ELF-1 (cell line): ENCODE measurements at places on chromosomes 16 and 17.
A peak's percentile ranks its signal among the peaks of the same experiment; 100 is the strongest.

GRCh38 chr16:13130586-13130985 lies 229.2 kb downstream of the SHISA9 start:
- no peak for DNase-seq

DNA sequence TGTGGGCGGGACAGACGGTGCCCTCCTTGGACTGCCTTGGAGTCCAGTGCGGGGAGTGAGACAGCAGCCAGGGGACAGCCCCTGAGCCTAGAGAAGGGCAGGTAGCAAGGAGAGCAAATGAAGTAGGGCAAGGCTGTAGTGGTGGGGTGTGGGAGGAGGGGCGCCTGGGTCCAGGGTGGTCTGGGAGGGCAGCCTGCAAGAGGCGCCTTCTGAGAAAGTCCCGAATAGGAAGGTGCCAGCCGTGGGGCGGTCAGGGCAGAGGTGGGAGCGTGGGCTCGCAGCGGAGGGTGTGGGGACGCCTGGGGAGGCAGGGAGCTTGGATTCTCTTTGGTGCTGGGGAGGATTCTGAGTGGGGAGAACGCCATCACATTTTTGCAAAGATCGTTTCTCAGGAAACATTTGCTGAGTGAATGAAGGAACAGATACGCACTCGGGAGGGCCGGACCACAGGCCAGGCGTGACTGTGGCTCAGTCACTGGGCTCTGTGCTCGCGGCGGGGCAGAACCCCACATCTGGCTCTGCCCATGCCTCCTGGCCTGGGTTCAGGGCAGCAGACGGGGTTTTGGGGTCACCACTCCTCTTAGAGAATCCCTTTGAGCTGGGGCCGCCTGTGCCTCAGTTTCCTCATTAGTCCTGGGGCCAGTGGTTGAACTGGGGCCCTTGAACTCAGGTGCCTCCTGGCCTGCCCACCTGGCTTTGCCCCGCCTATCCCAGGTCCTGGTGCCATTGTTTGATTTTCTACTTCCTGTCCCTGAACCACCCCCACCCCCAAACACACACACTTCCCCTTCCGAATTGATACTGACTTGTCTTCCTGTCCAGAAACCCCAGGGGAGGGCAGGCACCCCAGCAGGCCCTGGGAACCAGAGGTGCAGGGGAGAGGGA lies 4.2 kb downstream of the SNN start:
- DNase-seq, result no peak

GRCh38 chr17:21540502-21540901 lies 151.8 kb upstream of the KCNJ18 start:
- DNase-seq, result no peak

GRCh38 chr17:16989953-16990860 lies 18.3 kb upstream of the TNFRSF13B start:
- peak; percentile 58 for DNase-seq

DNA sequence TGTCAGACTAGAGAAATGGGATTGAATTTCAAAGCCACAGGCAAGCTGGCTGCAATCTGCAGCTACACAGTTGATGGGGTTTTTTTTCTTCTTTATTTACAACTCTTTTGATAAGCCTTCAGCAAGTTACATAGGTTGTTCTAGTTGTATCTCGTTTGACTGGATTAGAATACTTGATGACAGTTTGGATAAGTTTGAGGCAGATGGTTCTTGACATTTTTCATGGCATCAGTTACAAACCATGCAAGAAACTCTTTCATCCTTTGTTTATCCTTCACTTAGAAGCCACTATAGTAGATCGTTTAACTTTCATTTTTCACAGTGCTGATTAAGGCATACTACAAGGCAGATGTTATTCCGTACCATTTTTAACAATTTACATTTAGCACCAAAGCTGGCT lies 238.9 kb downstream of the TOX3 start:
- DNase-seq, result no peak

DNA sequence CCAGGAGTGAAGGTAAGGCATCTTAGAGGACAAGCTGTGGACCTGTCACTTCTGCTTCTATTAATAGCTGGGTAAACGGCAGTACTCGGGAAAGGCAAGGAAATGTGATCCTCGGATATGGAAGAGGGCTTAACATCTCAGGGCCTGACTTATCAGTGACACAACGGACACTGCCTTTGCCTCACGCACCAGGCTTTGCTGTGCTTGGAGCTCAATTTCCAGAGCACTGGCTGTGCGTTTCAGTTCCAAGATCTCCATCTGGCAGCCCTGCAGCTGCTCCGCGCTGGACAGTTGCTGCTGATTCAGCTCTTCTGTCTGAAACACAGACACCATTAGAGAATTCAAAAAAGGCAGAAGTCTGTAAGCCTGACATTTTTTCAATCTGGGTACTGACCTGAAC lies 3.5 kb downstream of the KRT40 start:
- peak; percentile 31 for DNase-seq

DNA sequence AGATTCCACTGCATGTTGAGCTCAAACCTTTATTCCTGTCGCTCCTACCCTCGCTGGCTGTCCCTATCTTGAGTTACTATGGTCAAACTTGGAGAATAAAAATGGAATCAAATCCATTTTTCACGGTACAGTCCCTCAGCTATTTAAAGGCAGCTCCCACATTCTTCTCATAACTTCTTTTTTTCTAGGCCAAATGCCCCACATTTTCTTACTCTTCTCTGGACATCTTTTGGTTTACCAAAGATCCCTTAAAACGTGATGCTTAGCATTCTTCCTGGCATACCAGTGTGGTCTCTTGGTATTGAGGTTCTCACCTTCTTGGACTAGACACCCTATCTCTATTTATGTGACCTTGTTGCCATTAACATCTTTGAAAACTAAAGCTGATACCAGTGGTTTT lies 48.3 kb upstream of the MAF start:
- DNase-seq, result no peak

- peak; percentile 28 for DNase-seq
Observed at GRCh38 chr17:7238420-7239090, 702 bp downstream of the PHF23 start.

DNA sequence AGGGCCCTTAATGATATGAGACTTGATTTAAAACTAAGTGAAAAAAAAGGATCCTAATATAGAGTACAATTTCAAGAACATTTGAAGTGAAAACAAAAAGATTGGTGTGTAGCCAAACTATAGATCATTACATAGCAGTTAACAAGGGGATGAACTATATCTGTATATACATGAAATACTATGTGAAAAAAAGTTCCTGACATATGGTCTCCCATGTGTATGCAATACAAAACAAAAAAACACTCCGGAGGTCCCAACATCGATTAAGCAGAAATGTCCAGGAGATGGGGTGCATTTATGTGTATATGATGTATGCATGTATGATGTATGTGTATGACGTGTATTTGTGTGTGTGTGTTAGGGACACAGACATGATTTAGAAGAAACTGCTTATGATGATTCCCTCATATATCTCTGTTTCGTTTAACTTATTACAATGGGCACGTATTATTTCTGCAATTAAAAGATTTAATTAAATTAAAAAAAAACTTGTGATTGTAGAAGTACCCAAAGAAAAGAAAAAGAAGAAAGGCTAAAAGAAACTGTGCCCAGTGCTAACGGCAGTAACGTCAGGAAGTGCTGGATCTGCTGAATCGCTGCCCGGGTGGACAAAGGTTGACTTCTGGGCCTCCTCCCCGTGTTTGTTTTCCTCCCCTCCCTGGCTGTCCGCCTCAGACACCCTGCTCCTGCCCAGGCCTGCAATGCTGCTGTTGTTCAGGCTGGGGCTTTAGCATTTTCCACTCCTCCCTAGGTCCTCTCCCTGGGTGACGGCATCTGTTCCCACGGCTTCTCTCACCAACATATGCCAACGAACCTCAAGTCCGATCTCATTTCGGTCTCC lies 36.9 kb downstream of the TBX4 start:
- no peak for DNase-seq

- peak; percentile 83 for DNase-seq
Observed at GRCh38 chr16:641326-642188, at the start of gene MCRIP2. TSS of gene MCRIP2 (plus strand) at chr16:641828. CDS start at chr16:641992, 164 bp downstream.

GRCh38 chr17:78045316-78045715 lies 83.2 kb downstream of the TMC6 start:
- no peak for DNase-seq
